ENCODE measurements at places on chromosomes 7 and 10.

- DNase-seq = no peak
Measured at GRCh38 chr10:4812046-4812445, 14.0 kb upstream of the AKR1E2 start.

- DNase-seq = no peak
Measured at GRCh38 chr7:64277630-64278029, 36.1 kb upstream of the ZNF736 start.

DNA sequence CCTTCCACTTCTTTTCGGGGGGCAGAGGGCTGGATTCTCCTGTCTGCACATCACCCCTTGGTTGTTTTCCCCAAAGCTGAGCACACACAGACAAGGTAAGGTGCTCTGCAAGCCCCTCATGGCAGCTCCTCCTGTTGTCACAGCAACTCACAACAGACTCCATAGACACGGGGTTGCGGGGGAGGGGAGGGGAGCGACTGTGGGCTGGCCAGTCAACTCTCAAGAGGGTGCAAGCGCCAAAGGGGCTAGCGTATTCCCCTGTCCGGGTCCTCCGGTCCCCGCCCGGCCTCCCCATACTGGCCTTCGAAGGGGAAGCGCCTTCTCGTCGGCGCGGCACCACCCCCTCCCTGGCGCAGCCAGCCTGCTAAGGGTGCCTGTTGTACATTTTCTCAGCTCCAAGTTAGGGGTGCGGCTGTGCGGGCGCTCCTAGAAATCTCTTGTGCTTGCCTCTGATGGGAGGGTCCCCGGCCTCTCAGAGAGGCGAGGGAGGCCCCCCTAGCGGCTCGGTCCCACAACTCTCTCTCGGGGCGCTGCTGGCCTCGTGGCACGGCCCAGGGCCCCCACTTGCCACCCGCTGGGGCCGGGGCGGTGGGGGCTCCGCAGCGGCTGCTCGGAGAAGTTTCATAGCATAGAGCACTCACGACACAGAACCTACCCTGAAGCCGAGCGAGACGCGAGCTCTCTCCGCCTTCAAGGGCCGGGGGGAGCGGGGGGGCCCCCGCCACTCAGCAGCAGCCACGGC lies 498 bp downstream of the RHOBTB1 start:
- no peak for DNase-seq

DNA sequence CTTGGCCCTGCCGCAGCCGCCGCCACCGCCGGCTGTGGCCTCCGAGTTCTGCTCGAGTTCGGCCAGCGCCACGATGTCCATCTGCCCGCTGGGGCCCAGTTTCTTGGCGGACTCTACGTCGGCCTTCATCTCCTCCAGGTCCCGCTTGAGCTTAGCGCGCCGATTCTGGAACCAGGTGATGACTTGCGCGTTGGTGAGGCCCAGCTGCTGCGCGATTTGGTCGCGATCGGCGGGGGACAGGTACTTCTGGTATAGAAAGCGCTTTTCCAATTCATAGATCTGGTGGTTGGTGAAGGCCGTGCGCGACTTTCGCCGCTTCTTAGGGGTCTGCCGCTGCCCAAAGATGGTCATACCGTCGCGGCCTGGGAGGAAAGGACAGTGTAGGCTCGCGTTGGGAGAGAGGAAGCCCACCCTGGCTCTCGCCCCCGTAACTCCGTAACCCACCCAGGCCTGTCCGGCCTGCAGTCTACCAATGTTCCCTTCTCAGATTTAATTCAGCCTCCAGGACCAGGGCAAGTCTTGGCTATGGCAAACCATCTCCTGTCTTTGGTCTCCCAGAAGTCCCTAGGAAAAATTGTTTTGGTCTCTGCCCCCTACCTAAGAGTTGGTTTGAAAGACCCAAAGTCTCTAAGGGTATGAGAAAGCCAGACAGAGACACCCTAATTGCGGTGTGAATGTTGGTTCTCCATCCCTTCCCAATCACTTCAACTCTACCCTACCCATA lies 1.7 kb downstream of the LBX1 start:
- no peak for DNase-seq

GRCh38 chr10:70773461-70773860 lies 11.7 kb downstream of the TBATA start:
- no peak for DNase-seq

All from stimulated activated CD8-positive, alpha-beta memory T cell treated with anti-CD3 and anti-CD28 coated beads, Interleukin-4, amount 100 ng/mL, for 4 hours (primary cell).